HAP-1 (cell line): ENCODE measurements at places on chromosomes 5 and 9.

DNA sequence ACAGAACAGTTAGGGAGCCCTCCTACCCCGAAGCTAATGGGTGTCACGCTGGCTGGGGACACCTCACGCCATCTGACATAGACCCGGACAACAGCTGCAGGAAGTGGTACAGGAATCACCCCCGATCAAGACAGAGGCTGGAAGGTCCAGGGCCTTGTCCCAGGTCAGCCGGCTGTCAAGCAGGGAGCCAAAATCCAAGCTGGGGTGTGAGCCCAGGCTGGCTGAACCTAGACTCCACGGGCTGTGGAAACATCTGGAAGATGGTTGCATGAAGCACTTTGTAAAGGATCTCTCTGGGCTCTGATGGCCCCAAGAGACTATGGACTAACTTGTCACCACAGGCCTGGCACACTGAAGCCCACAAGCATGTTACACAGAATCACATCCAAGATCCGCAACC lies 68.9 kb upstream of the STXBP1 start:
- DNase-seq, result no peak

- DNase-seq, result peak; percentile 72
Measured at GRCh38 chr5:122515709-122516431, 203.8 kb downstream of the SNCAIP start.

DNA sequence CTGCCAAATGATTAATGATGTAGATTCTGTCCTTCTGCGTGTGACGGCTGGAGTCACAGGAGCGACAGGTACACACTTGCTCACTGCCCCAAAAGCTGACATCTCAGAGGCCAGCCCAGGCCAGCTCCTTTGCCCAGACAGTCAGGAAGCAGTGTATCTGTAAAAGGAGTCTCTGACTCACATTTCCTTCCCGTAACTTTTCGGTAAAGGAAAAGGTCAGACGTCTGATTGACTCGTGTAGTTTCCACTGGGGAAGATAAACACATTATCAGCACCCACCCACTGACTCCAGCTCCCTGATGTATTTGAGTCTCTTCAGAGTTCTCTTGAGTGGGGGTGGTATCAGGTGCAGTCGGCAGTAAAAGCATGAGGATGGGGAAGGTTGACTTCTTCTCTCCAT lies 64.4 kb upstream of the WWC1 start:
- DNase-seq, result no peak

DNA sequence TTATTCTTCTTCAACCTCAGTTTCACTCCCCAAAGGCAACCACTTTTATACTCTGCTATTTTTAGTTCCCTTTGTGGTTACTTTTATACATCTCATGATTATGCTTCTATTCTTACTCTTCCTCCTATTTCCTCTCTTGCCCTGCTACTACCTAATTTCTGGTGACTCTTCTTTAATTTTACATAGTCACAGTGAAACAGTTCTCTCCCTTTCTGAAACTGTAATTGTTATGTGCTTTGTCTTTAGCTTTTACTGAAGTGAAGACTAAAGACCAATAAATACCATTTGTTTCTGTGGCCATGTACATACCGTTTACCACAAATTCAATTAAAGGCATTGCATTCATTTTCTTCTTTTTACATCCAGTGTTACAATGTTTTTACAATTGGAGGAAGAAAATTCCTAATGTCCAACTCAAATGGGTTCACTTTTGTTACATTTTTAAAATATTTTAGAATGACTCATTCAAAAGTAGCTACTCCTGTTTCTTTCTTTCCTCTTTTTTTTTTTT lies 410.6 kb downstream of the PSAT1 start:
- DNase-seq, result no peak

GRCh38 chr5:155728146-155728856 lies 598.7 kb upstream of the SGCD start:
- DNase-seq, result no peak

DNA sequence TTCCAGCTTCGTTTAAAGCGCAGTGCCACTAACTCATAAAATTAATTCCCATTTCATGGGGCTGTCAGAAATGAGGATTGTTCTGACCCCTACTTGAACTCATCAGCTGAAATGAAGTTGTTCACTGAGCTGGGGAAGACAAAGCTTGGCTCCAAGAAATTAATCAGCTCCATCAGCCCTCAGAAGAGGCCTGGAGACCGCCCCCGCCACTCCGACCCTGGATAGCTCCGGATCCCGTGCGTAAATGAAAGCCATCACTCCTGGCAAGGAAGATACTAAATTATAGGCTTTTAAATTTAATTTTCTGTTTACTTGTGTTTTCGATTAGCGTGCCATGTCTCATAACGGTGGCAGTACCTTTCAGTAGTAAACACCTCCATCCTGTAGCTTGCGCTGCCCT lies 142.8 kb upstream of the IRX2 start:
- no peak for DNase-seq

- no peak for DNase-seq
Measured at GRCh38 chr5:83281658-83282057, 189.9 kb upstream of the VCAN start.

DNA sequence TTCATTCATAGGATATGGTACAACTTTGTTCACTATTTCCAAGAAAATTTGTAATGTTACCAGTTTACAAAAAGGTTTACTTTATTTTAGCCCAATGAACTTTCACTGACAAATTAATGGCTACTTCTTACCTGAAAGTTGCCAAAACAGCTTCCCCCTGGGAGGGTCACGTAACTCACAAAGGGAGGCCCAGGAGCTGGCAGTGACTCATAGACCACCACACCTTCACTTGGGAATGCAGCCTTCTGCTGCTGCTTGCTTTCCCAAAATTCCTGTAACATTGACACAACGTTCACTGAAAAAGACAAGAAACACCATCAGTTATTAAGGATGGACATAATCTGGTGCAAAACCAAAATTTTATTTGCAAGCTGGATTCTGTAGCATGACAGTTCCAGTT lies 18.1 kb downstream of the LIX1 start:
- no peak for DNase-seq

DNA sequence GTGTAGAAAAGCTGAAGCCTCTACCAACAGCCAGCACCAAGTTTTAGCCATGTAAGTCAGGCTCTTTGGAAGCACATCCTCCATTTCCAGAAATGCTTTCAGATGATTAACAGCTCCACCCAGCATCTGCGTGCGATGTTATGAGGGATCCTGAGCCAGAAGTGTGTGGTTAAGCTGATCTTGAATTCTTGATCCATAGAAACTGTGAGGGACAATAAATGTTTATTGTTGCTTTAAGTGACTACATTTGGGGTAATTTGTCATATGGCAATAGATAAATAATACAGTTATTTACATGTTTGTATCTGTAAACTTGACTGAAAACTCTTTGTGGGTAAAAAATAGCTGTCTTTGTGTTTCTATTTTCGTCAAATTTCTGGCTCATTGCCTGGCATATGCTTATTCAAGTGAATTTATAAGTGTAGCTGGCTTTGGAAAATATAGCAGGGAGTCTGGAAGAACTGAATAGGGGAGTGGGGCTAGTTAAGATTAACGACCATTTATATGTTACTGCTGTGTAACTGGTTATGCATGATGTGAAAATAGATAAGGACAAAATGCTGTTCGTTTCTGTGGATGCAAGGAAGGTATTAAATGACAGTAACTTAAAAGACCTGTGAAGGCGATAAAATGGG lies 234.1 kb downstream of the LRRC70 start:
- no peak for DNase-seq

DNA sequence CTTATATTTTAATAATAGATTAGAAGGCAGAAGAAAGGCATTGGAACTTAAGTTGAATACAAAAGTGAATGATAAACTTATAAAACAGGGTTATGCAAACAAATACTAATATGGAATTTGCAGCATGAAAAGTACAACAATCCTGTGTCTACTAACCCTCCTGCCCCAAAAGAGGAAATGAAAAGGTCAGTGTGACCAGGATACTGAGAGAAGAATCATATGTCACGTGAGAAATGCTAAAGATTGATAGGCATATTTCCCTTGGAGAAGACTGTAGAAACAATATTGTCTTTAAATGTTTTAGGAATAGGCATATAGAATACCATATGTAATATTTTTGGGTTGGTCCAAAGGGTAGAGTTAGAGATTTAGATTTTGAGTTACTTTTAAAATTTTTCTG lies 3.8 kb downstream of the WDR36 start:
- DNase-seq, result no peak

DNA sequence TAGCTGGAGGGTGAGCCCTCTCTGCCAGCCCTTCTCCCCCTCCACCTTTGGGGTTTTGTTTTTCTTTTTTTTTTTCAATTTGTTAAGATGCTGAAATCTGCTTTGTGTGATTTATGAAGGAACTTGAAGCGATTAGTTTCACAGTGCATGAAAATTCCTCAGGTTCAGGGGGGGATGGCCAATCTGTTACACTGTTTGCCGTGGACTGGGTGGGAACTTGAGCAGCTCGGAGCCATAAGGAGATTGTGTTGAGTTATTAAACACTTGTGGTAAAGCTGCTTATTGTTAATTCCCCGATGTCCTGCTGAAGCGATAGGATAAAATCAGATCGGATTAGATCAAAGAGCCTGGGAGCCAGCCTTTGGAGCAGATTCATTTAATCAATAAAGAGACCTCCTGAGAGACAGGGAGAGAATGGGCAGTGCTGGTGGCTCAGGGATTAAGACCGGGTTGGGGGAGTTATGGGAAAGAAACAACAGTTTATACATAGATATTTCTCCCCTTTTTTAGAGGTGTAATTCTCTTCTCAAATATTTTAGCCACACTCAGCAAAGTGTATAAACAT lies 105.8 kb upstream of the SPATA31D4 start:
- DNase-seq, result no peak

DNA sequence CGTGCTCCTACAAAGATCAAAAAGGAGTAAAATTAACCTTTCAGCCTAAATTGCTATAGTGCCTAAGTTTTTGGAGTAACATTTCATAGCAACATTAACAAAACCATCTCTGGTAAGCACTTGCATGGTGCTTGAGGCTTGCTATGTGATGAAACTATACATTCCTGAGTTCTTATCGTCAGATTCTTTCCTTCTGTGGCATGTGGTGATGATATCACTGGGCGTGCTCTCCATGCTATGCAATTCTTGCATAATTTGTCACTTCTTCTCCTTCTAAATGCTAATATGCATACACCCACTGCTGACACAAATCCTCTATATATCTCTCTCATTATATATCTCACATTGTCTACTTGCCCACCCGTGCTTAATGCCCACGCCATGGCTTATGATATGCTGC lies 2019.9 kb downstream of the MAT2B start:
- DNase-seq, result no peak

- no peak for DNase-seq
Measured at GRCh38 chr5:160923936-160924710, 72.1 kb upstream of the ATP10B start.

DNA sequence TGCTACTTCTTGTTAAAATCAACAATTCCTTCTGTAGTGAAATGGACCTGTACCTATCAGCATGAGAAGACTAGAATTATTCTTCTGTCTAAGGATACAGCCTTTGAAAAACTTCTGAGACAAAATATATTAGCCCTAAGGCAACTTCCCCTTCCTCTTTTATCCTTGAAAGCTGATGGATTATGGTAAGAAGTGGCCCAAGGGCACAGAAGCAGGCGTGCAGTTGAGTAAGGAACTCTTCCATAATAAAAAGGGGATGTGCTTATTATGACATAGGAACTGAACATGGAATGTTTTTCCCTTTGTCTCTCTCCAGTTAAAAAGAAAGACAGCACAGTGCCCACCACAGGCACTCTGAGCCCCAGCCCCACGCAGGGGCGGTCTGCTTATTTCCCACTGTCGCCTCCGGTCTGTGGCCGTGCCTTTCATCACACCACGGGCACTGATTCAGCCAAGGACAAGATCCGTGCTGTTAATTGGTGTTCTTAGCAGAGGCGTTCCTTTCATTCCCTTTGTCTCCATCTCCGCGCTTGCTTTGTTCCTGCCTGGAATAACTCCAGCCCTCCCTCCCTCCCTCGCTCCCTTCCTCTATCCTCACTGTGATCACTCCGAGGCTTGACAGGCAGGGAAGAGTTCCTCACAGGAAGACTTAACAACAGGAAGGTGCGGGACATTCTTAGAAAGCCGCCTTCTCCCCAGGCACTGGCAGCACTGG lies 135.9 kb upstream of the OTULINL start:
- peak; percentile 82 for DNase-seq

DNA sequence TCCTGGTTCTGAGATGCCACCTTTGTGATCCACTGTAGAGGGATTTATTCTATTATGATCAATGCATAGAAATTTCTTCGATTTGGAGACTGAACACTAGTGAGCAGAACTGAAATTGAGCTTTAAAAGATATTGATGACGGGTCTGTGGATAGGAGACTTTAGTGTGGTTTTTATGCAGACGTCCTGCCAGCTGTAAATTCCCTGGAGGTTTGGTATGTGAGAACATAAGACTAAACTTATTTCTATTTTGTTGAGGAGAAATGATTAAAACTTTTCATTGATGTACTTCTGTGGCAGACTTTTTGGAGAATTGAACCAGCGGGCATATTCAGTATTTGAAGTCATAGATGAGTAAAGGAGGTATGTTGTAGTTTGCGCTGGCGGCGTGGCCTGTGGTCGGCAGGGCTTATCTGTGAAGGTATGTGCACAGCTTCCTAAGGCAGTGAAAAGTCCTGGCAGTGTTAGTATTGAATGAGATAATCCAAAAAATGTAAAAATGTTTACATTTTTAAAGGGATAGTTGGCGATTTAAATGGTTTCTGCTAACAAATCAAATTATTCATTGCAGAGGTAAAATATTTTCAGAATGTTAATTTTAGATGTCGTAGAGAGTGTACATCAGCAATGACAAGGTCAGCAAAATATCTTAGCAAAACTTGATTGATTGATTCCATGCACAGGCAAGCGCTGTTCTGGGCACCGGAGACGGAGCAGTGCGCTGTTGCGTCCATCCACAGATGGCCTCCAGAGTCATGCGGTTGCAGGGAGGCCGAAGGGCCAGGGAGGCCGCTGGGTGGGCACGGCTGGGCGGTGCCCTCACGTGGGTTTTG lies 20.4 kb downstream of the TENT4A start:
- DNase-seq, result no peak

DNA sequence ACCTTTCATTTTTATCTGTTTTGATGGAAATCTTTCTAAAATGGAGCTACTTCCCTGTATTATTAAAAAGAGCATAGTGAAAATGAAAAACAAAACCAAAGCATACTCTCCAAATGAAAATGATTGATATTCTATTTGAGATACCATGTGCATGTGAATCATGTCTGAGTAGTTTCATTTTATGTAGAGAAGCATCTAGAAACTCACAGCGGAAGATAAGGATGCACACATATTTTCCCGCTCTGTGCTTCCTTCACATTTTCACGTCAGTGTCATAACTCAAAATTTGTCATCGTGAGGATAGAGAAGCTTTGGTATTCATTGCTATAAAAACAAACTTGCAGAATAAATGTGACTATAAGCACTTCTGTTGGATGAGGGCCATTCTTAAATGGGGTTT lies 34.0 kb upstream of the CLINT1 start:
- DNase-seq, result no peak

DNA sequence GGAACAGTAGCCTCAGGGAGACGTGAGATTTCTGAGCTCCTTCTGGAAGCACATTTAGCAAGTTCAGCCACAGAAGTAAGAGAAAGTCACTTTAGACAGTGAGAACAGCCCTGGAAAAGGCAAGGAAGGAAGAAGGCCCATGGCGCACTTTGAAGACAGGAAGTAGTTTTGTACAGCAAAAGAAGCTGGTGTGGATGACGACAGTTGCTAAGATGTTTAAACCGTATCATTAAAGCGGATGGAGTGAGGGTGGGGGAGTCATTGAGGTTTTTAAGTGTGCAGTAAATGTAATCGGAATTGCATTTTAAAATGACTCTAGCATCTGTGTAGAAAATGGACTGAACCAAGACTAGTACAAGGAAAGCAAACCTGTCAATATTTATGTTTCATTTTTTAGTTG lies 15.3 kb upstream of the TRPM3 start:
- no peak for DNase-seq

- DNase-seq, result no peak
Measured at GRCh38 chr5:159155960-159156359, 53.4 kb downstream of the RNF145 start.
